Naive thymus-derived CD8-positive, alpha-beta T cell (primary cell): ENCODE measurements at places on chromosomes 5 and 9. TPM values are rescaled to one million over a fixed set of nuclear protein-coding genes. Genes with fewer than 3 reads are reported as not detected.

DNA sequence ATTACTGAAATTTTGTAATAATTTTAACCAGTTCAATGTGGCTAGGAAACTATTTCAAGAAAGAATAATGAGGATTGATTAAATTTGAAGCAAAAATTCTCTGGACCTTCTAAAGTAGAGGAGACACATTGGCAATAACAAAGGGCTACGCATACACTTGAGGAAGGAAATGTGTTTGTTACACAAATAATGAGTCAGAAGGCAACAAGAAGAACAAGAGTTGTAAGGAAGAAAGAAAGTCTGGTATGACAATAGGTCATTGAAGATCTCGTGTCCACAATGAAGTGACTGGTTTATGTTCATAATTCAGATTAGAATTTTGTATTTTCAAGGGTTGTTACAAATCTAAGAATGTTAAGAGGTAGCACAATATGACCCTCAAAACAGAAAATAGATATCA is 25.8 kb downstream of the ST8SIA4 start:
- peaks cover 42% of the 10 kb centered on the region for H3K4me1 ChIP-seq
- H3K27ac ChIP-seq, result no peak overlapping the region
- no peak overlapping the region for H3K4me3 ChIP-seq
- DNase-seq, result no peak
- peaks cover 37% of the 10 kb centered on the region for H3K36me3 ChIP-seq
- no peaks in the 10 kb centered on the region for H3K27me3 ChIP-seq

PCDHA7 gene
- total RNA-seq, result not detected

- no peaks in the 10 kb centered on the region for H3K27me3 ChIP-seq
- H3K27ac ChIP-seq, result peak overlapping the region; percentile 40
- peaks cover 13% of the 10 kb centered on the region for H3K4me1 ChIP-seq
Measured at GRCh38 chr5:172897481-172898217, 61.6 kb upstream of the RPL26L1 start.

GRCh38 chr9:38318759-38319495 is 73.6 kb upstream of the ALDH1B1 start:
- H3K36me3 ChIP-seq, result no peaks in the 10 kb centered on the region
- peaks cover 3% of the 10 kb centered on the region for H3K27me3 ChIP-seq
- H3K4me3 ChIP-seq, result no peak overlapping the region
- no peak for DNase-seq
- no peaks in the 10 kb centered on the region for H3K4me1 ChIP-seq

DNA sequence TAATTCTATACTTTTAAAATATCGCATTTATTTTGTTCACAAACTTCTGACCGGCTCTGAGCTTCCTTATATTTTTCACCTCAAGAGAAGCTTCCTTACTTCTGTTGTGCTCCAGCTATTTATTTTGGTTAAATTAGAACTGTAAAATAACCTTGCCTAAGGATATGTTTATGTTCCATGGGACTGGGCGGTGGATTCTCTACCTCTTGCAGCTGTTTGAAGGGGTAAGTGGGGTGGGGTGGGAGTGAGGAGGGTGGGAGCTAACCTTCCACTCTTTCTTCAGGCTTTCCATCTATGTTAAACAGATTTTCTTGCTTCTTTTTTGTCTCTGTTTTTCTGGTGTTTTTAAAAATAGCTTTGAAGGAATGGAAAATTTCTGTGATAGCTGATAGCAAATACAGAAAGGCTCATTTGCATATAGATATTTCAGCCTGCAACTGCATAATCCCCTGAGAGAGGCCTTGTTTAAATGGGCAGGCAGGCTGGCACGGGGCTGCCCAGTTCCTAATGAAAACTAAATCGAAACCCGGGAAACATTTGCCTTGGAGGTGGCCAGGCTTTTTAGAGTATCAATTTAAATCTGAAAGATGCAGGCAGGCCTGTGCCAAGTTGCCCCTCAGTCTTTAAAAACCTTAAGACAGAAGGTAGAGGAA is 122.1 kb upstream of the DMAC1 start:
- no peak for DNase-seq
- no peaks in the 10 kb centered on the region for H3K36me3 ChIP-seq
- H3K4me1 ChIP-seq, result peaks cover 15% of the 10 kb centered on the region

- H3K36me3 ChIP-seq, result peaks cover 10% of the 10 kb centered on the region
- peaks cover 23% of the 10 kb centered on the region for H3K4me1 ChIP-seq
- H3K4me3 ChIP-seq, result no peak overlapping the region
Measured at GRCh38 chr9:32565967-32566366, 7.0 kb downstream of the NDUFB6 start.
